Choroid plexus epithelial cell (primary cell): ENCODE measurements at places on chromosomes 6 and 20.

DNA sequence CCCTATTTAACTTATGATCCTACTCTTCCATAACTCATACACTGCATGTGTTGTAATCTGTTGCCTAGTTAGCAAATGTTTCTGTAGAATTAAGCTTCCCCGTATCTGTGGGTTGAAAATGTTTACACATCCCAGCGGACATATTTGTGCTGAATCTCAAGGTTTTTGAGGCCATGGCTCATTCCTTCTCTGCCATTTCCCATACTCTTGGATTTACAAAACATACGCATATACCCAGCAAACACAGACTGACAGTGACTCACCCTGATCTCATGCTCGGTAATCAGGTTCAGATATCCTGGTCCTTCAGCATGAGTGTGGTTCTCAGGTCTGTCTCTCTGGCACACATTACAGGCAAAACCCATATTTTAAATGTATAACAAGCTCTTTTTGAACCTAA, 58.7 kb downstream of the AGPAT4 start:
- peak; percentile 99 for DNase-seq

DNA sequence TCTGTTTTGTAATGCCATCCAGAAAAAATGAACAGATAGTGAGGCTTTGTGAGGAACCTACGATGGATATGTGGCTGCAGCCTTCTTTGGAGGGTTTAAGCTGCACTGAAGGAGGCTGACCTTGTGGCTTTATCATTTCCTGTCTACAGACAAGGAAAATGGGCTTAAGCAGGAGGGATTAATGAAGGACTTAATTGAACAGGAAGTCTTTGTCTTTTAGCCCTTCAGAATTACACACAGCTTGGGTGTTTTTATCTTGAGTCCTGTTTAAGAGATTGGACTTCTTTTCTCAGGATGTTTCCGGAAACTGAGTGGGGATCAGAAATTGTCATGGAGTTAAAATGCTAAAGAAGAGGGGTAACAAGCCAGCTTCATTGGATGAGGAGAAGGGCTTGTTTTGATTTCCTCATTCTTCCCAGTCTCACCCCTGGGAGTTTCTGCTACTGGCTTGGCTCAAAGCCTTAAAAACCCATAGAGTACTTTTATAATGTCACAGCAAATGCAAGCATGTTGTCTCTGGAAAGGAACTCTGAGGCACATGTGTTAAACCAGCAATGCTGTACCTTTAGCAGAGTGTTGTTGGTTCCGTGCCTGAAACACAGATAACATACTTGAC, 193.6 kb downstream of the JARID2 start:
- DNase-seq: peak; percentile 37

DNA sequence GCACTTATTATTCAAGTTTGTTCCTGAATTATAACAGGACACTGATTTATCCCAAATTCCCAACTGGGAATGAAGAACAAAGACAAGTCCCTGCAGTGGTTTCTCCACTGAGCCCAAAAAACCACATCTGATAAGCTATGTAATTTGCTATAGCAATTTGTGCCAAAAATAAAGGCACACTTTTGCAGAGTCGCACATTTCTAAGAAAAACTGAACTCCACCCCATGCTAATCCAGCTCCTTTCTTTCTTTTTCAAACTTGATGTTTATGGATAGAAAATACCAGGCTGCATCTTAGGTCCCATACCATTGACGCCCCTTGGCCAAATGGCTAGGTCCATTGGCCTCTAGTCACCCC, 170.2 kb upstream of the CITED2 start:
- DNase-seq: no peak

DNA sequence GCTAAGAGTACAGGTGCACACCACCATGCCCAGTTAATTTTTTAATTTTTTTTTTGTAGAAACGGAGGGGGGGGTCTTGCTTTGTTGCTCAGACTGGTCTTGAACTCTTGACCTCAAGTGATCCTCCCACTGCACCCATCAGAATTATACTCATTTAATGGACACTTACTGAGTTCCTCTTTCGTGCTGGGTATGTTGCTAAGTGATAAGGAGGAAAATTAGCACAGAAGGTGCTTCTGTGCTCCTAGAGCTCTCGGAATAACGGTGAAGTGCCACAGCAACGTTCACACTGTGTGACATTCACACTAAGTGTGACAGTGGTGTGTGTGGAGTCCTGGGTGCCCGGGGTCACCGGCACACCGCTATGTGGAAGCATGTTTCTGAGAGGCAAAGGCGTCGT, 32.1 kb upstream of the BMP6 start:
- no peak for DNase-seq

DNA sequence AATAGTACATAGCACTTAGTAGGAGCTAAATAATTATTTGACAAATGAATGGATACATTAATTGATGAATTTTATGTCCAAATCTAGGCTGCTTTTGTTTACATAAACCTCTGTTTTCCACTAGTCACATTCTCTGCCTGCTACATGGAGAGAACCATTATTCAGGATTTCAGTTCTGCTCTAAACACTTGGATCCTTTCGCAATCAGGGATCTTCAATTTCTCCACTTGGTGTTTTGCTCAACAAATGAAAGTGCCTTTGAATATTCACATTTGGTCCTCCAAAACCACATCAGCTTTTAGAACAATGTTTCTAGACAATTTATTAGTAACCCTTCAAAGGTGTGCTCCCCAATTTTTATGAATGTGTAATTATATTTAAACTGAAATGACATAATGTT, 30.6 kb upstream of the HLA-DQB1 start:
- DNase-seq: no peak

- DNase-seq: peak; percentile 4
Observed at GRCh38 chr6:24566020-24566767, 71.4 kb downstream of the ALDH5A1 start.

GRCh38 chr6:25222006-25222678, 57.0 kb upstream of the CARMIL1 start:
- DNase-seq: no peak

DNA sequence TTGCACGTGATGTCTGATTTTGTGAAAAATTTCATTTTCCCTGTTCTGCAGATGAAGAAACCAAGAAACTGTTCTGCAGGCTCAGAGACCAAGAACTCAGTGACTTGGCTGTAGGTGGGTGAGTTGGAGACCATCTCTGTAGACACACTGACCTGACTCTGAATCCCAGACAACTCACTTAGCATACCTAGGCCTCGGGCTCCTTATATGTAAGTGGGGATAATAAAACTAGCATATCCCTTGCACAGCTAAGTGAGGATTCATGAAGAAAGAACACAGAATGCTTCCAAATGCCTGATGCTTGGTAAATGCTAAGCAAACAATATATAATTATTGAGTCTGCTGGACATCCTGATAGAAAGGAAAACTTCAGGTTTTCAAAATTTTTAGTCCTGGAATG, 70.8 kb downstream of the B3GAT2 start:
- DNase-seq: no peak

DNA sequence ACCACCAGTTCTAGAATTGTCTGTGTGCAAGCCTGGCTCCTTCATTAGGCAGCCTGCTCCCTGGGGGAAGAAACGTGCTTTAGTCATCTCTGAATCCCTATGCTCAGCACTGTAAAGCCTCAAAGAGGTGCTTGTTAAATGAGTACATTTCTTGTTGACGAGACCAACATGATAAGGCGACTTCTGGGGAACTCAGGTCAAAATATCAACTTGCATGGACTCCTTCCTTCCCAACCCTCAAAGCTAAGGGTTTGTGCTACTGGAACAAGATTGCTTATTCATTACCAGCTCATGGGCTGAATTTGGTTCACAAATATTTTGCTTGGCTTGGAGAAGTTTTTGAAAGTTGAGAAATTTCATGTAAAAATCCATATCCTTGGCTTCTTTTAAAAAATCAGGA, 10.6 kb downstream of the KCNG1 start:
- no peak for DNase-seq

- peak; percentile 36 for DNase-seq
Observed at GRCh38 chr6:105618247-105618646, 215.4 kb upstream of the PREP start.

- no peak for DNase-seq
Observed at GRCh38 chr20:62743777-62744317, 35.2 kb downstream of the NTSR1 start.

DNA sequence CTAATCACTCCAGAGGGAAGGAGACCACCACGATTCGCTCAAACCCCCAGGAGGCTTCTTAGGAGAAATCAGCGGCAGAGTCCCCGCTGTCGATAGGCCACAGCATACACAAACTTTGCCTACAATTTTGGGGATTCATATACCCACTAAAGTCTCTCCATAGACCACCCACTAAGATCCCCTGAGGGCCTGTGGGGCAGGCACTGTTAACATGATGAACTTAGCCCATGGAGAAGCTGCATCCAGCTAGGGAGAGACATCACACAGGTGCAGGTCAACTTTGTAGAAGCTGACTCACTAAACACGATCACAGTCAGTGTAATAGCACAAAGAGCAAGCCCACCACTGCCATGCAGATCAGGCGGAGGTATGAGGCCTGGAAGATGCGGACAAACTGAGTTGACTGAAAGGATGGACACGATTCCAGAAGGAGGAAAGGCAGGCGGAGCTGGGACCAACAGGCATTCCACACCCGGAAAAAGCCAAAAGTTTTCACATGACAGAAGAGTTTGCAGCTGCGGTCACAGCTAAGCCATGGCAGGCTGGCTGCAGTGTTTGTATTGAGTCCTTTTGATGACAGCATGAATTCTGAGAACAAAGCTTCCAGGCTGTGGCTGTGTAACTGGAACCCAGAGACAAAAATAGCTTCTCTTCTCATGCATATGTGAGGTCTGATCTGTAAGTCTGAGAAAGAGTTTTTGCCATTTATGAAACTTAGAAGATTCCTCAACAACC, 75.7 kb upstream of the QKI start:
- peak; percentile 91 for DNase-seq

DNA sequence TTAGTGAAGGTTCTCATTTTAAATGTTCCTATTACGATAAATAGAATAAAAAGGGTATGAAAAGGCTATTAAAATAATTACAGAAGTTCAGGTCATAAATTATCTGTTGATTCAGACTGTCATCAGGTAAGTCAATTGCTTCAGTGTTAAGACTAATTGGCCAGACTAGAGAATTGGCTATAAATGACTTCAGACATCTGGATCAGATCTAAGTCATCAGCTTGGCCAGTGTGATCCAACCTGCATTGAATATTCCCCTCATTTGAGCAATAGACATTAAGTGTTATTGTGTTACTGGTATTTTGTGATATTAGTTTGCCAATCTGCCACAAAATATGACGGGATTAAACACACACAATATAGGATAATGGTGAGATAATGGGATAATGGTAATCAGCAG, 377.6 kb upstream of the CITED2 start:
- no peak for DNase-seq
